ENCODE measurements at places on chromosomes 2 and 18.
A peak's percentile ranks its signal among the peaks of the same experiment; 100 is the strongest.

- peak; percentile 44 for DNase-seq
These were observed 490 bp downstream of the NDUFS1 start for GRCh38 chr2:206158563-206159345.

GRCh38 chr2:172919732-172920131, 155.9 kb upstream of the MAP3K20 start:
- DNase-seq, result no peak

DNA sequence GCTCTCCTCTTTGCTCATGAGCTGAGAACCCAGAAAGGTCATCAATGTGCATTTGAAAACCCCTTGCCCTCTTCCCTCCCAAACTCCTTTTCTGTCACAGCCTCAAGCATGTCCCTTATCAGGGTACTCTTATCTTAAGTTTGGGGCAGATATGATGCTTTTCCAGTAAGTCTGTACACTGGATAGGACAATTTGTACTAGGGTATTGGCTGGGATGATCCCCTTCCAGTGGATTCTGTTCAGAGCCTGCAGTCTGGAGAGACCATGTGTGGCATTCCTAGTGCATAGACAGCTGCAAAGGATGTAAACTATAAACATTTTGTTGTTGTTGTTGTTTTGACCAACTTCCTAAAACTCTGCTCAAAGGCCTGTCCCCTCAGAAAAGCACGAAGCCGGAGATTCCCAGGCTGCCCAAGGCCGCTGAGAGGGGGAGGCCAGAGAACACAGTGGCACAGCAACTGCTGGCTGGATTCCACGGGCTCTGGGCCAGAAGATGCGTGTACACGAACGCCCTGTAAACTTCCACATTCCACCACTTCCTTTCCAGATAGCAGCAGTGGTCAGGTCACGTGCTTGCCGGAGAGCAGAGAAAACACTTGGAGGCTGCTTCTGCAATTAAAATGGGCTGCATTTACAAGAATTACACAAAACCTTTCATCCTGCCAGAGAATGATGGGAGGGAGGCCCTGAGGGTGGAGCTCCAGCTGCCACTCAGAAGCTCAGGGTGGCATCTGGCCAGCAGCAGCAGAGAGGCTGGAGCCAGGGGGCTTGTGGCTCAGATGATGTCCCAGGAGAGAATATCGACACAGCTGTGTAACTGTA, 42.1 kb downstream of the BMP10 start:
- peak; percentile 88 for DNase-seq

DNA sequence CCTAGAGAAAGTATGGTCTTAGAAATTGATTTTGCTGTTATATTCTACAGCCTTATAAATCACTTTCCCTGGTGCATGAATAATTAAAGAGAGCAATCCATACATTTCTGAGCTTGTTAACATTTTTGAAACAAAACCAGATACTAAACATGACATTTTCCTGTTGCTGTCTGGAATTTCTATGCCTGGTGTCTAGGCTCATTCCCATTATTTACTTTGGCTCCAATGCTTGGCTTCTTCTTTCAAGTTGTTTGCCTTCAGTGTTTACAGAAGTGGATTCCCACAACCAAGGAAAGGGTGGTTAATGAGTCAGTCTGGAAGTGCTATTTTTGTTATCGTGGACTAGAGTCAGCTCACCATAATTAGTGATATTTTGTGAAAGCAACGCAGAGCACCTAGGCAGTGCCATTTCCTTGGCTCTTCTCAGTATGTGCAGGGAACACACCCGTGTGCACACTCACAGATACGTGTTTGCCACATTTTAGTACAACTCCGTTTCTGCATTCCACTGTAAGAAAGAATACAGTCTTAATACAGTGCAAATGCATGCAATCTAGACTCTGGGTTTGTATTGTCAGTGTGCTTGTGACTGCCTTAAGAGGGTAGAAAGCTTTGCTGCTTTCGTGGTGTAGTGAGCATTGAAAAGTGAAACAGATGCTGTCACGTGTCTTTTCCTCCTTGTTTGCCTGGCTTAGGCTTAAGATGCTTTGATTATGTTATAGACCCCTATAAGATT, 185.0 kb upstream of the RASGRP3 start:
- peak; percentile 90 for DNase-seq

- no peak for DNase-seq
These were observed 650.4 kb downstream of the RNF144A start for GRCh38 chr2:7567646-7568045.

DNA sequence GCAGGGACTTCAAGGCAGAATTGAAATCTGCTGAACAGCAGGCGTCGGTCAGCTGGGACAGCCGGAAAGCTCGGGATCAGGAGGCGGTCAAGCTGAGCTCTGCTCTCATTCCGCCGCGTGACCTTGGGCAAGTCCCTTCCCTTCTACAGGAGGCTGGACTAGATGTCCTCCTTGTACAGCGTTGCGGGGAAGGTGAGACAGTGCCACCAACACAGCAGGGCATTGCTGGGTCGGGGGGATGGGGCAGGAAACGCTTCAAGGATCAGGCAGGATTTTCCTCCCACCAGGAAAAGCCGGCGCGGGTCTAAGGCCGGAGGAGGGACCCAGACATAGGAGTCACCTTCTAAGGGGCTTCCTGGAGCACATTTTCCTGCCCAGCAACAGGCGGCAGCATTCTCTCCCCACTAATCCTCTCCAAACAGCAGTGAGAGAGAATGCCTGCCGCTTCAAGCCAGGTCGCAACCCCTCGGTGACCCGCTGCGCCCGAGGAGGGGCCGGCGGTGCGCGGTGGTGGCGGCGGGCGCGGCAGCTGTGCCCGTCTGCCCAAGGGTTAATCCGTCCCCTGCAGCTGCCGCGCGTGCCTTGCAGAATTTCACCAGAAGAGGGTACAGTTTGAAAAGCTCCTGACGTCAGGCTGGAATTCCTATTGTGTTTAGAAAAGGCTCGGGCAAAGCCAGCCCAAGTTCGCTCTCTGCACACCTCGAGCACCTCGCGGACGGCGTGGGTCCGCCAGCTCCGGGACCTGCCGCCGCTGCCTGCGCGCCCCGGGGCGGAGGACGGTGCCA, at the start of gene KCNF1:
KCNF1 (plus strand) TSS at position 644 of the 785 bp plus-strand sequence. CDS start 493 bp downstream, outside the sequence.
- DNase-seq, result peak; percentile 55

- DNase-seq, result no peak
These were observed 65.3 kb upstream of the CCDC85A start for GRCh38 chr2:56118474-56118873.

GRCh38 chr2:239012936-239013677, 165.2 kb downstream of the TWIST2 start:
- DNase-seq, result no peak

DNA sequence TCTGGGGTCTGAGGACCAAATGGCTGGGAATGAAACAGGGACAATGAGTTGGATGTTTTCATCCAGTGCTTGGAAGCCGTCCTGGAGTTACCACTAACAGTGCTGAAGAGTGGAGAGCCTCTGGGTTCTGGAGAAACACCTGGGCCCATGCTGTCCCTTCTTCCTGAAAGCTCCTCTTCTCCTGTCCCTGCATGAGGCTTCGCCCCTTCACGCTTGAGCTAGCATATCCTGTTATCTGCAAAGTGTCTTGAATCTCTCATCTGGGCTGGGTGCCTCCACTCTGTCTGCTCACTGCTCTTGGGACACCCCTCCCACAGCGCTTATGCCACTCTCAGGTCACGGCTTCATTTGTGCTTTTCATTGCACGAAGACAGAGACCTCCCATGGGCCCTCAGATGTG, 154.5 kb downstream of the MYCN start:
- no peak for DNase-seq

- DNase-seq, result no peak
These were observed 1.5 kb downstream of the ERBB4 start for GRCh38 chr2:212536817-212537725.

DNA sequence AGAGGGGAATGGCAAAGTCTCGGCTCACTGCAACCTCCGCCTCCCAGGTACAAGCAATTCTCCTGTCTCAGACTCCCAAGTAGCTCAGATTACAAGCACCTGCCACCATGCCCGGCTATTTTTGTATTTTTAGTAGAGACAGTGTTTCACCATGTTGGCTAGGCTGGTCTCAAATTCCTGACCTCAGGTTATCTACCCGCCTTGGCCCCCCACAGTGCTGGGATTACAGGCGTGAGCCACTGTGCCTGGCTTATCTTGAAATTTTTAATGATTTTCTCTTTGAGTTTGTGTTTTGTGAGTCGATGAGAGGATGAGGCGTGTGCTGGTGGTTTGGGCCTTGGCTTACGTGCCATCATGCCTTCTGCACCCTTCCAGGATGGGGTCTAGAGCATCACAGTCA, 101.3 kb upstream of the ST3GAL5 start:
- DNase-seq, result no peak

DNA sequence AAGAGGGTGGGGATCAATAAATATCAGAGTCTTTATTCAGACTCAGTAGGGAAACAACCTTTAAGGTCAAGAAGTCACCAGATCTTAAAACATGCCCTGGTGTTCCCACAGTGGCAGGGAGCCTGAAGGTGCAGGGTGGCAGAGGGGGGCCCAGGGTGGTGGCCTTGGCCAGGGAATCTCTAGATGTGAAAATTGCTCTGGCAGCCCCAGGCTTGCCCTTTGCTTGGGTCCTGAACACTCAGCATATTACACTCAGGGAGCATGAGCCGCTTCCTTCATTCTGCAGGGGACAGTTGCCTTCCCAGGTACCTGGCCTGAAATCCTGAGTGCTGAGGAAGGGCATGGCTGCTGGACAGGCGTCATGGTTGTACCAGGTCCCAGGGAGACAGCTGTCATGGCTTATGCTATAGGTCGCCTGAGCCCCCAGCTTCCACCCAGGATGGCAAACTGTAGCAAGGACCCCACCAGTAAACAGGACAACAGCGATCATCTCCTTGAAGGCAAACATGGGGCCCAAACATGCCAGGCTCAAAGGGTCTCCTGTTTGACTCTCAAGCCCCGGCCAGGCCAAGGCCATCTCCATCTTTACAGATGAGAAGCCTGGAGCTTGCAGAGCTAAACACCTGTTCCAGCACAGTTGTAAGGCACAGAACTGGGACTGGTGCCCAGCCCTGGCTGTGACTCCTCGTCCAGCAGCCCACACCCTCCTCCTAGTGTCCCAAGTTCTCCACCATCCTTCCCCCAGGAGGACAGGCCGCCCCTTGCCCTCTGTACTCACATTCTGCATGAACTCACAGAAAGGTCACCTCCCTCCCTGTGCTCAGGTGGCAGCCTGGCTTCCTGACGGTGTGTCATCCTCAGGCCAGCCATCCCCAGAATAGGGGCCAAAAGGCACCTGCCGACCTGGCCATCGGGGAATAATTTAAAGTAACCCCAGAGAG, 14.6 kb downstream of the ABCG8 start:
- no peak for DNase-seq

DNA sequence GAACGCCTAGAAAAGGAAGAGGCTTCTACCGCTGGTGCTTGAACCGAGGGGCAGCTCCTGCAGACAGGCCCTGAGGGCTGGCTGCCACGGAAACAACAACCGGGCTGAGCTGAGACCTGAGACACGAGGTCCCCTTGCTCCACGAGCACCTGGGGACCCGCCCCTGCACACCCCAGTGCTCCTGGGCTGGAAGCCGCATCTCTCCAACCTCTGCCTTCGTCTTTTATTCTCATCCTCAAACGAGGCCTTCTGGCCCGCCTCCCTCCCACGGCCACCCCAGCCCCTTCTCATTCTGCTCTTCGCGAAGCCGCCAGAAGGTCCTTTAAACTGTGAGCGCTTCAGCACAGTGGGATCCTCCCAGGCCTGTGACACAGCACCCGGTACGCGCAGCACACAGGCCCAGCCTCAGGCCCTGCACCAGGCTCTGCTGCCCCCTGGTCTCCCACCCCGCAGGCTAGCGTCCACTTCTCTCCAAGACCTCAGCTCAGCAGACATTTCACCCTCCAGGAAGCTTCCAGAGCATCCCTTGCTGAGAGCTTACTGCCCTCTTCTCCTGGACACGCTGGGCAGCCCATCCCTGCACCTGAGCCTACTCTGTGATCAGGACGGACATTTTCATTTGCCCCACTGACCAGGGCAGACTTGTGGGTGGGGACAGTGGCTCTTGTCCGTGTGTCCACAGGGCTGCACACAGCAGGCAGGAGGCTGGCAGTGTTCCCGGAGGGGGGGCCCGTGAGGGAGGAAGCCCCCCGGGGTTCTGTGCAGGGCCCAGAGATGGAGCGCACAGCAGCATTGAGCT, 149.7 kb downstream of the PXDN start:
- peak; percentile 36 for DNase-seq

- no peak for DNase-seq
These were observed 372.7 kb downstream of the FBXO15 start for GRCh38 chr18:73774811-73775509.

GRCh38 chr2:240512666-240513535, 44.9 kb downstream of the ANKMY1 start:
- no peak for DNase-seq

DNA sequence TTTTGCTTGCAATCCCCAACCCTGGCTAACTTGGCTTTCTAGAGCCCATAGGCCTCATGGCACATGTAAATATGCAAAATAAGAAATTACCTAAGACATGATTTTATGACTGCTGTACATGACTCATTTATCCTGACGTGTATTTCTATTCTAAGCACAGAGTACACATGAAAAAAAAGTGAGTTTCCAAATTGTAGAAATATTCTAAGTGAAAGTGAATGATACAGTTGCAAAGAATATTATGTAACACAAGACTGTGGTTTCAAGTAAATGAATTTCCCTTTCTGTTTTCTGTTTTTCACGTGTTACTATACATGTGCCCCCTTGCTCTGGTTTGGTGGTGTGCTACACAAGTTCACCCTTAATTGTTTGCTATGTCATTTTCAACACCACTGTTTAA, 162.4 kb downstream of the LRP1B start:
- DNase-seq, result peak; percentile 25

- no peak for DNase-seq
These were observed 667.1 kb downstream of the CNTNAP5 start for GRCh38 chr2:124692216-124692615.

GRCh38 chr2:106921451-106921850, 35.5 kb upstream of the ST6GAL2 start:
- DNase-seq, result no peak

- DNase-seq, result no peak
These were observed 95.1 kb upstream of the FOSL2 start for GRCh38 chr2:28297531-28297930.

DNA sequence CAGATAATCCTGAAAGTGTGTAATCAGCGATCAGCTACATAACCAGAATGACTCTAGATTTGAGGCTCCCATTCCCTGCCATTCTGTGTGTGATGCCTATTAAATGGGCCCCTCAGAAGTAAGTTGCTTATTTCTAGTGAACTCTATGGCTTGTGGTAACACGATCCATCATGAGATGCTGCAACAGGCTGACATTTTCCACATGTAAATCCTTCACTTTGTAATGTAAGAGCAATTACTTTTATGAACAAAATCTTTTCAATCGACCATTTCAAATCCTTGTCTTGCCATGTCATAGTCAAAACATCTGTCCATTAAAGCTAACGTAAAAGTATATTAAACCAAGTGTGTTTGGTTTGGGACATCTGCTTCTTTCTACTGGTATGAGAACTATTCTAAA, 175.9 kb upstream of the ETAA1 start:
- DNase-seq, result no peak
